ENCODE measurements at places on chromosomes 2 and 18.

GRCh38 chr2:217588266-217588665 is 414.5 kb downstream of the TNS1 start:
- no peak for DNase-seq

- no peak for DNase-seq
Measured at GRCh38 chr18:31046916-31047315, 4.4 kb upstream of the DSC3 start.

DNA sequence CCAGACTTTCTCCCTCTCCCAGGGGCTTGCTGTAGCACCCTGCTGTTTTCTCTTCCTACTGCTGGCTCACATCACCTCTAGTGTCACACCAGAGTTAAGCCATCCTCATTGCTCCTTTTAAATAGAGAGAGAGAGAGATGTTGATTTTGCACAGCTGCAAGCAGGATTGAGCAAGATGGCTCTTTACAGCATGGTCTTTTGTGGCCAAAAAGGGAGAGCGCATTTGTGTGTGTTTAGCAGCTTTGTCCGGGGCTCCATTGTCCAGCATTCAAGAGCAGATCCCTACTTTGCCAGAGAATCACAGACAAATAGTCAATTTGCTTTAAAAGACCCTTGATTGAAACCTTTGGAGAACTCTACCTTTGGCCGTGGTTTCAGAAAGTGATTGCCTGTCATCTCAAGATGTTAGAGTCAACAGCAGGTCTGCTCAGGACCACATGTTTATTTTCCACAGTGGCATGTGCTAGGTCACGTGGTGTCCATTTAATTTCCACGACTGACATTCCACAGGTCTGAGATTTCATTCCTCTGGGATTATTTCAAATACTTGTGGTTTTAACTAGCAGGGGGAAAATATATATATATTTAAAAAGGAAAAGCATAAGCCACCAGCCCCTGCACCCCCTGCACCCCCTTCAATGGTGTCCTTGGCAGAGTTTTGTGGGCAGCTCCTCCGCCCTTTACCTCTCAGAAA is 359.9 kb upstream of the SLC14A2 start:
- DNase-seq = no peak

GRCh38 chr18:23851470-23852002 is 162.3 kb downstream of the LAMA3 start:
- no peak for DNase-seq

DNA sequence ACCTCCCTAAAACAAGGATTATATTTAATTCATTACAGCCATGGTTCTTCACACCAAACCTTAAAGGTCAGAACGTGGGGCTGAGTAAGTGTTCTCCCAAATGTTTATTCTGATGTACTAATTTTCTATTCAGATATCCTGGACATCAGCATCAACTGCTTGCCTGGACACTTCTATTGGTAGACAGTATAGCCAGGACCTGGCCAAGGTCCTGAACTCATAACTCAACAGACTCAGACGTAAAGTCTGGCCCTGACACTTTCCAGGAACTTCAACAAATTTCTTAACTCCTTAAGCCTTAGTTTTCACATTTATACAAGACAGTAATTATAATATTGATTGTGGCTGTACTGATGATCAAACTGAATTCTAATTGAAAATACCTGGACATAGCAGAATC is 89.1 kb downstream of the AKAIN1 start:
- no peak for DNase-seq

DNA sequence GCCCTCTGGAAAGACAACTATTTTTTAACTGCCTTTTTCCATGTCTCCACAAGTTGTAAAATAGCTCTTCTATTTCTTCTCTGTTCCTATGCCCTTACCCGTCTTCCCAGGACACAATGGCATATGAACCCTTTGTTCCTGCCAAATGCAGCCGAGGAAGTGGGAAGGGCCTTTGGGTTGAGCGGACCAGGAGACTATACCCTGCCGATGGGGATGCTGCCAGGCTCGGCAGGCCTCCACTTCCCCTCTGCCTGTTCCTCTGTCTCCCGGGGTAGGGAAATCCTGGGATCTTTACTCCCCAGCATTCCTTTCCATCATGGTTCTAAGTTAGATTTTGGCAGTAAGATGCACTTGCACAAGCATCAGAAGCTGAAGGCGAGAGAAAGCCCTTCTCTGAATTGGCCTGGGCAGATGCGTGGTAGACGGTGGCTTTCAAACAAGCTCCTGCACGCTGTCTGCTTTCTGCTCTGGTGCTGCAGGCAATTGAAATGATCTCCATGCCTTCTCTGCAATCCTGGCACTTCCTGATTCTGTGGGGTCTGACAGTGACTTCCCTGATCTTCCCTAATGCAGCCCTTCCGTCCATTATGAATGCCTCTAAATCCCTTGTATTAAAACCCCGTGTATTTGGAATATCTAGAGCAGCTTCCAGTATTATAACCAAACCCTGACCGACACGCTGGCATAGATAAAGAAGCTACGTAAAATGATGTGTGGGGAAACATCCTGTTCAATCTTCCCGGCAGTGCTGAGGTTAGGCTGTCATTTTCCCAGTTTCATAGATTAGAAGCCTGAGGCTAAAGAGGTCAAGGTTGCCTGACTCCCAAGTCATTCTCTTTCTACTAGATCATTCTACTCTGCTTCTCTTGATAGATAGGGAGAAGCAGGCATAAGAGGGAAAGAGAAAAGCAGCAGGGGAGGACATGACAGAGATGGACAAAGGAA is 69.8 kb downstream of the MCFD2 start:
- DNase-seq = no peak

DNA sequence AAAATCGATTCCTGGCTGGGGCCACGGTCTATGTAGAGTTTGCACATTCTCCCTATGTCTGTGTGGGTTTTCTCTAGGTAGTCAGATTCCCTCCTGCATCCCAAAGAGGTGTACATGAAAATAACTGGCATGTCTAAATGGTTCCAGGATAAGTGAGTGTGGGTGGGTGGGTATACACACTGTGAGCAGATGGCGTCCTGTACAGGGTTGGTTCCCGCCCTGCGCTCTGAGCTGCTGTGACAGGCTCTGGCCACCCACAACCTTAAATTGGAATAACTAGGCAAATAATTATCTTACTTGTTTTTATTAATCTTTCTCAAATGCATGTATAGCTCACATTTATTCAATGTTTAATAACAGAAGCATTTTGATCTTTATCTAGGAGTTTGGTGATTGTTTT is 16.3 kb downstream of the THOC1 start:
- DNase-seq = no peak

DNA sequence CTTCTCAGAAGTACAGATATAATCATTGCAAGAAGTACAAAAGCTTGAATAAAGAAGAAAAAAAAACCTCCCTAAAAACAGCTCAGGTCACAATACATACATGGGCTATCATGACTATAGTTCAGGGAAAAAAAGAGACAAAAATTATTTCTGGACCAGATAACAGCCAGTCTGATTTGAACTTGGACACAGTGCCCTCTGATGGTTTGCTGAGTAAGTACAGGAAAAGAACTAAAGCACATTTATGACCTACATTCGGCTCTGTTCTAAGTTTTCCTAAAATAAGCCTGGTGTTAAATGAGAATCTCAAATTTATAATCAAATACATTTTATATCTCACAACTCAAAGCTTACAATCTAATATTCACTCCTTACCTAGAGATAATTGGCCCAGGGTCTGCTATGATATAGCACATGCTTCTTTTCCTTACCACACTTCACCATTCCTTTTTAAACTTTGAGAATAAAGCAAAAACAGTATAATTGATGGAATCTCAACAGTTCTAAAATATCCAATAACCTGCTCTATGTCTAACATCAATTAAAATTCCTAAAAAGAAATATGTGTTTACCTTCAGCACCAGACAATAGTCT is 81.1 kb downstream of the RAPH1 start:
- no peak for DNase-seq

DNA sequence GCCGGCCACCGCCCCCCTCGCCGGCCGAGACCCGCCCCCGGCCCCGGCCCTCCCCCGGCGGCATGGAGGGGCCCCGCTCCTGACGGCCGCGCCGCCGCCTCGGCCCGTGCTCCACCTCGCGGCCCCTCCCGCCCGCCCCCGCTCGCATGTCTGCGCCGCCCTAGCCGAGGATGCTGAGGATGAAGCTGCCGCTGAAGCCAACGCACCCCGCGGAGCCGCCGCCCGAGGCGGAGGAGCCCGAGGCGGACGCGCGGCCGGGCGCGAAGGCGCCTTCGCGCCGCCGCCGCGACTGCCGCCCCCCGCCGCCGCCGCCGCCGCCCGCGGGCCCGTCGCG is 397 bp downstream of the ZCCHC2 start:
- DNase-seq = peak; percentile 10

DNA sequence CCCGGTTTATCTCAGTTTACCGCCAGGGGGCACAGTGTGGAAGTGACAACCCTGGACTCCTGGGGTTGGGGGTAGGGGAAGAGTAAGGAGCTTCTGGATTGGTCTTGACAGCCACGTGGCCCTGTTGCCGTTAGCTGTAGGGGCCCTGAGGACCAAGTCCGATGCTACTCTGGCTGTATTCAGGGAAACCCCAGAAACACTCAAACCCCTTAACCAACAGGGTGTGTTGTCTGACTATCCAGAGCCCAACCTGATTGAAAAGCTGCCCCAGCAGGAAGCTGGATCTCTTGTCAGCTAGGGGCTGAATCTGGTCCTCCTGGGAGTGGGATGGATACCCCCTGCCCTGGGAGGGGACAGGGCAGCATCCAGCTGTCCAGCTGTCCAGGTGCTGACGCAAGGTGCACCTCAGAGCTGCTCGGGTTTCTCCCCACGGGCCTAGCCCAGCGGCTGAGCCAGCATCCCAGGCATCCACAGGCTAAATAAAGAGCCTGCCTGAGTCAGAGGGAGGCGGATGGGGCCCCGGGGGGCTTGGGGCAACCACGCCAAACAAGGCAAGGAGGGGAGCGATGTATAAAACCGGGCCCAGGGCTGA is 3.1 kb upstream of the GMPPA start:
- DNase-seq = peak; percentile 55

GRCh38 chr2:44296653-44297052 is 21.4 kb downstream of the SLC3A1 start:
- no peak for DNase-seq

DNA sequence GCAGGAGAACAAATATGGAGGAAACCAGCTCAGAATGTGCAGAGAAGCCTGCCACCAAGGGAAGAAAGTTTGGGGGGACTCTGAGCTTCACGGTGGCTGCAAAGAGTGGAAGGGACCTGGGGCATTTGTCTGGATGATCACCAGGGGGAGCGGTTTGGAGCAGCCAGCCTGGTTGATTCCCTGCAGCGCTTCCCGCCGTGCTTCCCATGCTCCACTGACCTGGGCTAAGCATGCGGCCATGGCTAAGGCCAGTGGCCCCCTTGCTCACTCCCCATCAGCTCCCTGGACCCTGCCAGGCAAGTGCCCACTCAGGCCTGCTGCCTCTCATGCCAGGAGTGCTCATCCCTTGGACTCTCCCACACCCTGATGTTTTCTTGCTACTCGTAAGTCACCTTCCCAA is 27.0 kb downstream of the NTSR2 start:
- no peak for DNase-seq

- no peak for DNase-seq
Measured at GRCh38 chr18:54052732-54053429, 171.6 kb downstream of the MBD2 start.

GRCh38 chr2:98917031-98917471 is 19.0 kb downstream of the CRACDL start:
- DNase-seq = no peak

- DNase-seq = no peak
Measured at GRCh38 chr2:157150747-157151146, 106.8 kb upstream of the GALNT5 start.

- no peak for DNase-seq
Measured at GRCh38 chr18:77321823-77322805, 72.5 kb downstream of the GALR1 start.

- no peak for DNase-seq
Measured at GRCh38 chr18:59820663-59821062, 79.1 kb upstream of the PMAIP1 start.

- no peak for DNase-seq
Measured at GRCh38 chr2:161484061-161484460, 68.0 kb downstream of the TBR1 start.

DNA sequence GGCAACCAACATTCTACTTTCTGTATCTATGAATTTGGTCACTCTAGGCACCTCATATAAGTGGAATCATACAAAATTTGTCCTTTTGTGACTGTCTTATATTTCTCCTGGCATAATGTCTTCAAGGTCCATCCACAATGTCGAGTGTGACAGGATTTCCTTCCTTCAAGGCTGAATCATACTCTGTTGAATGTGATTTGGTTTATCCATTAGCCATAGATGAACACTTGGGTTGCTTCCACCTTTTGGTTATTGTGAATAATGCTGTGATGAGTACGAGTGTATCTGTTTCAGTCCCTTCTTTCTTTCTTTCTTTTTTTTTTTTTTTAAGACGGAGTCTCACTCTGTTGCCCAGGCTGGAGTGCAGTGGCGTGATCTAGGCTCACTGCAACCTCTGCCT is 311.3 kb downstream of the TGIF1 start:
- no peak for DNase-seq

DNA sequence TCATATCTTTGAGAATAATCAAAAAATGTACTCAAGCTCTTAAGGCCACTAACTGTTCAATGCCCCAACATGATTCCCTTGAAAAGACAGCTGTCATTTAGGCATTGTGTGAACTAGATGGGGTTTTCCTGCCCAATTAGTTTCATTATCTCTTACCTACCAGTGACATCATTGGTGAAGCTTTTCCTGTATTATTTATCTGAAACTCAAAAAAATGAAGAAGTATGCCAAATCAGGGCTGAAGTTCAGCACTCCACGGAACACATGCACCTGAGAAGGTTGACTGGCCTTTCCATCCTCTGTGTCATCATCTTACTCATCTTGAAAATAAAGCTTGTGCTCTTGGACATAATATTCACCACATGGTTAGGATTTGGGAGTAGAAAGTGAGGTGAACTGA is 126.4 kb downstream of the TXNL1 start:
- DNase-seq = no peak

- no peak for DNase-seq
Measured at GRCh38 chr2:173238385-173238784, 116.3 kb upstream of the CDCA7 start.

- no peak for DNase-seq
Measured at GRCh38 chr2:186835628-186836027, 13.3 kb downstream of the ZSWIM2 start.

GRCh38 chr2:53058526-53058925 is 709.1 kb upstream of the CHAC2 start:
- no peak for DNase-seq

- no peak for DNase-seq
Measured at GRCh38 chr2:230774348-230774951, 61.8 kb downstream of the CAB39 start.

DNA sequence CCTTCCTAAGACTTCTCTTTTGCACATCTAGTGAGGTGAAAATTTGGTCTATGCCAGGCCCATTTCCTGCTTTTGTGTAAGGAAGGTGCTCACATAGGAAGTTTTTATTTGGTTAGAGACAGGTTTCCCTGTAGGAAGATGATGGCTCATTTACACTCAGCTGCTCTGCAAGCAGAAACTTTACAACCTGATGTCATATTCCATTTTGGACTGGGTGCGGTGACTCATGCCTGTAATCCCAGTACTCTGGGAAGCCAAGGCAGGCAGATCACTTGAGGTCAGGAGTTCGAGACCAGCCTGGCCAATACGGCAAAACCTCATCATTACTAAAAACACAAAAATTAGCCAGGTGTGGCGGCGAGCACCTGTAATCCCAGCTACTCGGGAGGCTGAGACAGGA is 35.8 kb downstream of the CASP10 start:
- no peak for DNase-seq

All from progenitor cell of endocrine pancreas (in vitro differentiated cells).